CD4-positive, alpha-beta T cell (primary cell): ENCODE measurements at places on chromosomes 13 and 19.

- DNase-seq: no peak
Observed at GRCh38 chr13:59279028-59279427, 884.7 kb downstream of the DIAPH3 start.

- DNase-seq: no peak
Observed at GRCh38 chr19:47587295-47587694, 14.3 kb upstream of the ZNF541 start.

- DNase-seq: peak; percentile 31
Observed at GRCh38 chr19:45340232-45340898, at the start of gene KLC3. TSS of gene KLC3 (plus strand) at chr19:45340750. CDS start at chr19:45345542, 4,792 bp downstream.

GRCh38 chr19:18223860-18224524, 2.2 kb downstream of the PDE4C start:
- no peak for DNase-seq

DNA sequence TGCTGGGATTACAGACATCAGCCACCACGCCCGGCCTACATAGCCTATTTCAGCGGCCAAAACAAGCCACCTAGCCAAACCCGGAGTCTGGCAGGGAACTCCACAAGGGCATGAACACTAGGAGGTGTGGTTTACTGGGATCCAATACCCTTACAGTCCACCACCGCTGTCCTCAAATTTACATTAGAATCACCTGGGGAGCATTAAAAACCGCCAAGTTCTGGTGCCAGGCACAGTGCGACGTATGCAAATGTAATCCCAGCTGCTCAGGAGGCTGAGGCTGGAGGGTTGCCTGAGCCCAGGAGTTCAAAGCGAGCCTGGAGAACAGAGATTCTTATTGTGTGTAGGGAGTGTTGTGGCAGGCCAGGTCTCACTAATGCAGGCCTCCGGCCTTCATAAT, 4.2 kb upstream of the AP1M1 start:
- no peak for DNase-seq

DNA sequence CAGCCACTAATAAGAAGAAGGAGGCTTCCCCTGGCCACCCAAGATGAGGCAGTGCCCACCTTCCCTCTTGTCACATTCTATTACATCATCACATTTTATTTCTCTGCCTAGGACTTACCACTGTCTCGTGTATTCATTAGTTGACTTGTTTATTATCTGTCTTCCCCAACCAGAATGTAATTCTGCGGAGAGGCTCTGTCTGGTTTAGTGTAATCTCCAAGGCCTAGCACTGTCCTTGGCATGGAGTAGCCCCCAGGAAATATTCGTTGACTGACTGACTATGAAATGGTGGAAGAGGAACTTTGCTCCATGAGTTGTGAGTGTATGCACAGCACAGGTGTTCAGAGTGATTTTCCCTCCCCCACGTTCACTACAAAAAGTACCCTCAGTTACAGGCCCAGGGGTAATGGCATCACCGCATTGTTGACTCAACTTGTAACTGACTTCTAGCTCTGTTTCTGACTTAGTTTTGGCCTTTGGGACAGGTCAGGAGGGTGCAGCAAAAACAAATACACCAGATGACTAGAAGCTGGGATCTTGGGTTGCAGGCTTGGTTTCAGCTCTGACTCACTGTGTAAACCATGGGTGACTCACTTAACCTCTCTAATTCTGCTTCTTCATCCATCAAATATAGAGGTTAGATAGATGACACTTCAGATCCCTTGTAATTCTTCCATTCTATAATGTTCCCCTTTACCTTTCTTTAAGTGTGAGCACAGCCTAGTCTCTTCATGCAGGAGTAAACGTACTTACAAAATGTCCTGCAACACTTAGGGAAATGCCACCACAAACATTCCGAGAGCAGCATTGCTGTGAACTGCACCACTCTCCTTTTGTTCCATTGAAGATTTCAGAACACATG, 229.7 kb downstream of the KCNRG start:
- no peak for DNase-seq

DNA sequence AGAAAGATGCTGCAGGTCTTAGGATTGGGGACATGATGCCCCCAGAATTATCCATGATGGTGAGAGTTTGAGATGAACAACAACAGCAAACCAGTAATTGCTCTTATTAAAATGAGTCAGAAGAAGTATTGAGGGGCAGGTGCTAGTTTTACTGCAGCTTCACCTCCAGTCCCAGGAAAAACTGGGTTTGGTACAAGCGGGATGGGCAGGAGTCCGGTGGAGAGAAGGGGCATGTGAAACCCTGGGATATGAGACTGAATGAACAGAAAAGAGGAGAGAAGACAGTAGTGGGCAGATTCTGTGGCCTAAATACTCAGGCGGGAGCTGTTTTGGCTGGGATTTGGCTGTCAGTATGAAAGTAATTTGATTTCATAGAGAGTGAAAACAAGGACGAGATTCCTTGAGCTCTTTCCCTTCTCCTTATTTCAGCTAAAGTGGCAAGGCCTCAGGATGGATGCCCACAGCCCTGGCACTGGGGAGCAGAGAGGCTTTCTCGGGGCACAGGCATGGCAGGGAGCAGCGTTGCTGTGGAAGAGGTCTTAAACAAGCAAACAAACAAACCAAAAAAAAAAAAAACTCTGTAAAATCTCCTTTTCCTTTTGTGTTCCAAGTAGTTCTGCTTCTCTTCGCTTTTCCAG, 30.7 kb downstream of the NFIX start:
- no peak for DNase-seq
